SJCRH30 (cell line): ENCODE measurements at places on chromosomes 7 and 10. TPM values are rescaled to one million over a fixed set of nuclear protein-coding genes. Genes with fewer than 3 reads are reported as not detected.

- DNase-seq, result no peak
Observed at GRCh38 chr7:20447021-20447650, 116.4 kb downstream of the ITGB8 start.

The TSPAN13 gene
- total RNA-seq, result 2.1 and 2.2 TPM in 2 replicates

DNA sequence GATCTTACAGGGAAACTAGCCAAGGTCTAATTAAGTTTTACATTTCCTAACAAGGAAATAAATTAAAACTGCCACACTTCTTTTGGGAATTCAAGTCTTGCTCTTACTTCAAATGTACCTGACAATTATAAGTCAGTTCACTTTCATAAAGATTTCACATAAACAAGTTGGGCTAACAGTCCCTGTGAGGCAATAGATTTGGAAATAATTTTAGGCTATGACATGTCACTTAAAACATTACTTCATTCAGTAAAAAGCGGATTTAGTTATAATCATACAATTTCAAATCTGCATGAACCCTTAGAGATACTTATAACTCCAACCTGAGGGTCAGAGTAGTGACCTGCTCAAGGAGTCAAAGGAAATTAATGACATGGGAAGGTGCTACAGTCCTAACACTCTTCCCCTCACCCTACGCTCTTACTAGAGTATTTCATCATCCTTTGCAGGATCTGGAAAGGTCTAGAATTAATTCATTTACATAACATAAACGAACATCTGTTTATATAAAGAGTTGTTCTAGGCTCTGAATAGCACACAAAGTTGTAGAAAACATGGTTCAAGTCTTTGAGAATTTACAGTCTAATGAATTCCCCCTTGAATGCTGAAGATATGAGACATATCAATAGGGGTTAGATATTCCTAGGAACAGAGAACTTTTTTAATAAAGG, 32.3 kb upstream of the DNAJB12 start:
- DNase-seq, result no peak

DNA sequence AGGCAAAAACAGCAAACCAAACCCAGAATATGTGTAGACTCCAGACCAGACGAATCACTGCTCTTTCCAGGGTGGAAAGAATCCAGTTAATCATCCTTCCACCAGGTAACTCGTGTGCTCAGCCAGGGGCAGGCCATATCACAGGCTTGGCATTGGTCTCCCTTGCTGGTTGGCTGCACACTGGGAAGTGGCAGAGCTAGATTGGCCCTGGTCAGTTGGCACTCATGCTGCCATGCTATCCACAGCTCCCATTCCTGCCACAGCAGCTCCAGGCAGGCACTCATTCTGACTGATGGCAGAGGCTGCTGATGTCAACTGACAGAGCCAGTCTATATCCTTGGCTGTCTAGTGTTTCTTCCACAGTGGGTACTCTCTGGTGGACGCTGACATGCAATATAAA, 9.7 kb upstream of the GDF10 start:
- no peak for DNase-seq

The ACTR1A gene
- total RNA-seq, result 257 and 271 TPM in 2 replicates

DNA sequence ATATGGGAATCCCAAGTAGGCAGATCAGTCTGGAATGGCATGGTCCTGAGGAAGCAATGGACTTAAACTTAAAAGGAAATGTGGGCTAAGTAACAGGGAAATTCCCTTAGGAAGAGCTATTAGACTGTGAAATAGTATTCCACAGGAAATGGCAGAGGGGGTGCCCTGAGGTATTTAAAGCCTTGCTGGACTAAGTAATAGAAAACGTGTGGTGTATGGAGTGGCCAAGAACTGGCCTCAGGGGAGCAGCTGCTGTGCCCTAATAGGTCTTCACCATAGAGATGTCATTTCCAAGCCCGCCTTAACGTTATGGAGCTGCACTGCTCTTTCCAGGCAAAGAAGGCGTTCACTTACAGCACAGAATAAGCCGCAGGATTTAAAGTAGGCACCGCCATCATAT, 365.2 kb upstream of the ZMIZ1 start:
- DNase-seq, result peak; percentile 70

The FAM180A gene
- total RNA-seq, result 0.12 TPM in 1 of 2 replicates, not detected in the other

DNA sequence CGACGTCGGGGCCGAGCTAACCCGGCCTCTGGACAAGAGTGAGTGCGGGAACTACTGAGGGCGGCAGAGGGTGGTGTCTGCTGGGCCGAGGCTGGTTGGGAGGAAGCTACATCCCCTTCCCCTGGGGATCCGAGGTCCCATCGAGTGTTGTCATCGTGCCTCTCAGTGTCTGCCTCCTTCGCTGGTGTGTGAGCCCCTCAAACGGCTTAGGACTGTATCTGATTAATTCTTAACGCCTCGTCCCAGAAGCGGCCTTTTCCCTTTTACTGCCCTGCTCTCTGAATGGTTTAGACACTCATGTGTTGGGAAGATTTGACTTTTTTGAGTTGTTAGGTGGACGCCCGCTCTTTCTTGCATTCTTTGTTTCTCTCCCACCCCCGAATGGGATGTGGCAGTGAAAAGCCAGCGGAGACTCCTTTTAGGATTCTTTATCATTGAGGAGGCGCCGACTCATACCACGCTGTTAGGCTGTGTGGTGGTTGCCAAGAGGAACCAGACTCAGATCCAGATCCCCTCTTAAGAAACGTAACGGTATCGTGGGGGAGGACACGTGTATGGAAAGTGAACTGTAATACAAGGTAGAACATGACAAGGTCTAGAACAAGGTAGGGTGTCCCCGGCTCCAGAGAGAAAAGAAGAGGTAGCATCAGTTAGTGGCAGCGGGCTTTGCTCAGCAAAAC, 631 bp downstream of the SUPV3L1 start:
- DNase-seq, result no peak

The INMT gene
- total RNA-seq, result 0.08 and 0.24 TPM in 2 replicates

The FANK1 gene
- total RNA-seq, result 0.42 and 0.71 TPM in 2 replicates

The TACR2 gene
- total RNA-seq, result 0.04 TPM in 1 of 2 replicates, not detected in the other

GRCh38 chr7:127776776-127777386, 124.9 kb downstream of the SND1 start:
- peak; percentile 63 for DNase-seq

DNA sequence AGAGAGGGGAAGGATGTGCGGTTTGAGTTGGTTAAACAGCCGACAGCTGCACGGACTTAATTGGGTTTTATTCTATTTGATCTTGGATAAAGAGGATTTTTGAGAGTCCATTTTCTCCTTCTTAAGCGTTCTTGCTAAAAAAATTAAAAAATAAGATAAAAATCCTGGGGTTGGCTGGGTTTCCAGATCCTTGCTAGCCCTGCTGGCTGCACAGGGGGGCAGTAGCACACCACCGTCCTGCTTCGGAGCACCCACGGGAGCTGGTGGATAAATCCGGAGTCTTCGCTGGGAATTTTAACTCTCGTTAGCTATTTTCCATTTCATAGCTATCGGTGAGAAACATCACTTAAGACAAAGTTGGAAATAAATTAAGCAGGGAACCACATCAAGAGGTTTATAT, 792.0 kb downstream of the TYW1 start:
- no peak for DNase-seq

DNA sequence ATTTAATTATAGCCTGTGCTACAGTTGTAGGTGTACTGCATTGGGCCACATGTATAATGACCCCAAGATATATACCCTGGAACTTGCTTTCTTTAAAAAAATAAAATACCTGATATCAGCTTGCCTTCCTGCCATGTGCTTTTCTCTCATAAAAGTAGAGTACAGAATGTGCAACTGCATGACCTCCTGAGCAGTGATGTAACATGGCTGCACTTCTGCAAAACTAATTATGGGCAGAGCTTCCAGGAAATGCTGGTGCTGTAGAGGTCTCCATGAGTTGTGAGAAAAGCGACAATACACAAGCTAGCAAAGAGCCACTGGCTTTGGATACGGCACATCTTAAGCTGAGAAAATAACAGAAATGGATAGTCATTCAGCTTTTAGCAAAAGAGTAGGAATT, 6.5 kb upstream of the ERLIN1 start:
- DNase-seq, result no peak

The DPCD gene
- total RNA-seq, result 35.7 and 36.2 TPM in 2 replicates

- DNase-seq, result no peak
Observed at GRCh38 chr7:120785095-120785494, 72.8 kb downstream of the TSPAN12 start.

The MOGAT3 gene
- total RNA-seq, result not detected in 2 replicates

DNA sequence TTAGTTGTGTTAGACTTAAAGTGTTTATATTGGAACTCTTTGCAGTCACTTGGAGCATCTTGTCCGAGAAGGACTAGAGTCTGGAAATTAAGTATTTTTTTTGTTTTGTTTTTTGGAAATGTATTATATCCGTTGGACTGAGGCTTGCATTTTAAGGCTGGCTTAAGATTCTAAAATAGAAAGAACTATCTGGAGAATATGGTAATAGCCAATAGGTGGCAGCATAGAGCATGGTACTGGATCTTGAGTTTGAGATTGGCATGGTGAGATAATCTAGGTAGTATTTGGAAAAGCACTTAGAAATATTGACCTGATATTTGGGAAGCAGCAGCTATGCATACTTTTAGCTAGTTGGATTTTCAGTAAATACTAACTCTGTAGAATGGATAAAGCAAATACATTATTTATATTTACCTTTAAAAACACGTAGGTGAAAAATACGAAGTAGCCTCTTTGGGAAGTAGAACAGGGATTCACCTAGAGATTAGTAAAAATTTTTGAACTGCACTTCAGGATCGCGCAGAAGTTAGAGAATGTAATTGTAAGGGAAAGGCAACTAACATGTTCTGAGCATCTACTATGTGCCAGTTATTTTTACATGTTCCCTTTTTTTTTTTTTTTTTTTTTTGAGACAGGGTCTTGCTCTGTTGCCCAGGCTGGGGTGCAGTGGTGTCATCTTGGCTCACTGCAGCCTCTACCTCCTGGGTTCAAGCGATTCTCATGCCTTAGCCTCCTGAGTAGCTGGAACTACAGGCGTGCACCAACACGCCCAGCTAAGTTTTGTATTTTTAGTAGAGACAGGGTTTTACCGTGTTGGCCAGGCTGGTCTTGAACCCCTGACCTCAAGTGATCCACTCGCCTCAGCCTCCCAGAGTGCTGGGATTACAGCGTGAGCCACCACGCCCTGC, 78.6 kb downstream of the LCOR start:
- peak; percentile 54 for DNase-seq

The ADRB1 gene
- total RNA-seq, result 0.12 and 0.13 TPM in 2 replicates

DNA sequence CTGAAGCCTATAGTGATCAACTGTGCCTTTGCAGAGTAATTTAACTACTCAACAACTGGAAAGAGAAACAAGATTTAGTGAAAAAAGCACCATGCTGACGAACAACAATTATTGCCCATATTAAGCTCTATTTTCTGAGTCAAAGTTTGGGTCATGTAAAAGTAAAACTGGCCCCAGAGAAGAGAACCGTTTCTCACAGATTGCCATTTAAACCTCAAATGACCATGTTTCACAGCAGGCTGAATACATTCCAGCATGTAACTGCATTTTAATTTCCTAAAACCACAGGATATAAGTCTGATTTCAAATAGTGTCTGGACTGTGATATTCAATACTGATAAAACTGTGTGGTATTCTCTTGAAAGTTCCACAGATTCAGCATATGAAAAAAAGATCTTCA, 140.7 kb downstream of the ATE1 start:
- no peak for DNase-seq

The TMEM270 gene
- total RNA-seq, result not detected in 2 replicates
